ENCODE measurements at places on chromosomes 13 and 19. TPM values are rescaled to one million over a fixed set of nuclear protein-coding genes. Genes with fewer than 3 reads are reported as not detected.
A peak's percentile ranks its signal among the peaks of the same experiment; 100 is the strongest.

- H3K27ac ChIP-seq = peak overlapping the region; percentile 68
- H3K27me3 ChIP-seq = peaks cover 1% of the 10 kb centered on the region
- peaks cover 11% of the 10 kb centered on the region for H3K4me1 ChIP-seq
- peak; percentile 29 for DNase-seq
- peaks cover 1% of the 10 kb centered on the region for H3K36me3 ChIP-seq
Measured at GRCh38 chr13:40116008-40116407, 460.5 kb downstream of the COG6 start.

Gene CBY2
- not detected for total RNA-seq

GRCh38 chr19:41356984-41357739 lies 3.4 kb upstream of the TGFB1 start:
- peak overlapping the region; percentile 97 for H3K27ac ChIP-seq
- peaks cover 56% of the 10 kb centered on the region for H3K4me1 ChIP-seq
- peak; percentile 59 for DNase-seq
- peak overlapping the region; percentile 60 for H3K4me3 ChIP-seq

DNA sequence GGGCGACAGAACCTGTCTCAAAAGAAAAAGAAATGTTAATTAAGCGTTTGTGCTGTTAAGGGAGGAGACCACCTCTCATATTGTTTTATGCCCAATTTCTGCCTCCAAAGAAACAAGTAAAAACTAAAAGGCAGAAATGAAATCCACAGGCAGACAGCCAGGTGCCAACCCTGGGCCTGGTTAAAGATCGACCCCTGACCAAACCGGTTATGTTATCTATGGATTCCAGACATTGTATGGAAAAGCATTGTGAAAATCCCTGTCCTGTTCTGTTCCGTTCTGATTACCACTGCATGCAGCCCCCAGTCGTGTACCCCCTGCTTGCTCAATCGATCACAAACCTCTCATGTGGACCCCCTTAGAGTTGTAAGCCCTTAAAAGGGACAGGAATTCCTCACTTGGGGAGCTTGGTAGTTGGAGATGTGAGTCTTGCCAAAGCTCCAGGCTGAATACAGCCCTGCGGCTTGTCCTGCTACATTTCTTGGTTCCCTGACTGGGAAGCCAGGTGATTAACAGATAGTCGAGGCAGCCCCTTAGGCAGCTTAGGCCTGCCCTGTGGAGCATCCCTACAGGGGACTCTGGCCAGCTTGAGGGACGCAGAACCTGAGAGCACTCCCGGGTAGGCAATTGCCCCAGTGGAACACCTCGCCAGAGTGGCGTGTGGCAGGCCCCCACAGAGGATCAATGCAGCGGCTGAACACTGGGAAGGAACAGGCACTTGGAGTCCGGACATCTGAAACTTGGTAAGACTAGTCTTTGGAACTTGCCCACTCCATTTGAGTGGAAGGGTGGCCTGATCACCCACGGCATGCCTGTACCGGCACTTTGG lies 748 bp upstream of the ZNF552 start:
- H3K4me1 ChIP-seq = peaks cover 54% of the 10 kb centered on the region
- H3K27me3 ChIP-seq = no peaks in the 10 kb centered on the region
- no peak for DNase-seq
- H3K36me3 ChIP-seq = peaks cover 29% of the 10 kb centered on the region
- H3K27ac ChIP-seq = peak overlapping the region; percentile 94

Gene THSD8
- total RNA-seq = 27.0 TPM

DNA sequence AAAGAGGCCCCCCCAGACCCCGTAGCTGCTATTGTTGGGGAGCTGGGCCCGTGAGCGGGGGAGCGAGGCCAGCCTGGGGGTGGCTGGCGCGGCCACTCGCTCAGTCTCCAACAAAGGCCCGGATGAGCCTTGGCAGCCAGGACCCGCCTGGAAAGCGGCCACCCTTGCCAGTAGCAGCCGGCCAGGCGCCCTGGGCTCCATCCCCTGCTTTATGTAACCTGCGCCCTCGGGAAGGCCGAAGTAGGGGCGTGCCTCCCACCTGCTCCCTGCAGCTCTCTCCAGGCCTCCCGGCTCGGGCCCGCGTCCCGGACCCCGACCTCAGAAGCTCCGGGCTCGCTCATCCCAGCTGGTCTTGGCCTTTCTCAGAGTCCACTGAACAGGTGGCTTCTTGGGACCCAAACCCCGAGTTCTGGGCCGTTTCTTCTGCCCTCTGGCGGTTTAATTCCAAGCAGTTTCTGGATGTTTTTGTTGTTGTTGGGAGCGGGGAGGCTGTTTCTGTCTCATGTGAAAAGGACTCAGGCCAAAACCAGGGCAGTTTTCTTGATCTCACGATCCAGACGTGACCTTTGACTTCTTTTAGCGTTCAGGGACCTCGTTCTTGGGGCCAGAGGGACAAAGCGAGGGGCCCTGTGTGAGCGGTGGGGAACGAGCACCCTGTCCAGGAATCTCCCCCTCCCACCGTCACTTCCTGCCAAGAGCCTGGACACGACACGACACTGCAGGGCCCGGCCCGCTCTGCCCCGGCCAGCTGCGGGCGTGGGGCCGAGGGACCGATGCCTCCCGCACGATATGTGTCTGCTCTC lies 1.2 kb downstream of the CDC34 start:
- H3K27me3 ChIP-seq = no peaks in the 10 kb centered on the region
- H3K36me3 ChIP-seq = peaks cover 5% of the 10 kb centered on the region
- peak; percentile 55 for DNase-seq
- peak overlapping the region; percentile 85 for H3K4me3 ChIP-seq

Gene ZNF222
- total RNA-seq = 3.7 TPM

GRCh38 chr13:113258321-113259054 lies 38.6 kb upstream of the LAMP1 start:
- no peak for DNase-seq
- no peak overlapping the region for H3K27ac ChIP-seq
- H3K4me1 ChIP-seq = no peaks in the 10 kb centered on the region

- no peak overlapping the region for H3K27ac ChIP-seq
- no peak overlapping the region for H3K4me3 ChIP-seq
- H3K4me1 ChIP-seq = no peaks in the 10 kb centered on the region
- no peak for DNase-seq
- H3K36me3 ChIP-seq = no peaks in the 10 kb centered on the region
- H3K27me3 ChIP-seq = peaks cover 2% of the 10 kb centered on the region
Measured at GRCh38 chr13:98333486-98333885, 156.4 kb upstream of the RNF113B start.

GRCh38 chr13:77699059-77699680 lies 1.7 kb downstream of the SLAIN1 start:
- no peak for DNase-seq
- H3K4me3 ChIP-seq = peak overlapping the region; percentile 99
- peaks cover 11% of the 10 kb centered on the region for H3K27me3 ChIP-seq
- H3K4me1 ChIP-seq = peaks cover 40% of the 10 kb centered on the region

DNA sequence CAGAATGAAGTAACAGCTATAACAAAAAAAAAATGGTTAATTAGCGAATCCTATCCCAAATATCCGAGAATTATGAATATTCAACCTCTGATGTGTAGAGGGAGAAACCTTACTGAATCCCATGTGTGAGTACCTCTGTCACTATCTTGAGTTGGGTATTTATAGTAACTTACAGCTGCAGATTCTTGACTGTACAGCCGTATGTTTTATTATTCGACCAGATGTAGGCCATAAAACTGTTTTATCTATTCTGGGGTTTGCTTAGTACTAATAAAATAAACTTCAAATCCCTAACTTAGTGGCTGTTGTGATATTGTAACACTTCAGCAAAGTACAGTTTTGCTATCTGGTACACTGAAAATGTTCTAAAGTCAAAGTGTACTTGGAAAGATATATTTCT lies 120.0 kb downstream of the EFNB2 start:
- H3K36me3 ChIP-seq = no peaks in the 10 kb centered on the region
- no peak overlapping the region for H3K27ac ChIP-seq
- H3K4me3 ChIP-seq = no peak overlapping the region
- peaks cover 7% of the 10 kb centered on the region for H3K27me3 ChIP-seq

DNA sequence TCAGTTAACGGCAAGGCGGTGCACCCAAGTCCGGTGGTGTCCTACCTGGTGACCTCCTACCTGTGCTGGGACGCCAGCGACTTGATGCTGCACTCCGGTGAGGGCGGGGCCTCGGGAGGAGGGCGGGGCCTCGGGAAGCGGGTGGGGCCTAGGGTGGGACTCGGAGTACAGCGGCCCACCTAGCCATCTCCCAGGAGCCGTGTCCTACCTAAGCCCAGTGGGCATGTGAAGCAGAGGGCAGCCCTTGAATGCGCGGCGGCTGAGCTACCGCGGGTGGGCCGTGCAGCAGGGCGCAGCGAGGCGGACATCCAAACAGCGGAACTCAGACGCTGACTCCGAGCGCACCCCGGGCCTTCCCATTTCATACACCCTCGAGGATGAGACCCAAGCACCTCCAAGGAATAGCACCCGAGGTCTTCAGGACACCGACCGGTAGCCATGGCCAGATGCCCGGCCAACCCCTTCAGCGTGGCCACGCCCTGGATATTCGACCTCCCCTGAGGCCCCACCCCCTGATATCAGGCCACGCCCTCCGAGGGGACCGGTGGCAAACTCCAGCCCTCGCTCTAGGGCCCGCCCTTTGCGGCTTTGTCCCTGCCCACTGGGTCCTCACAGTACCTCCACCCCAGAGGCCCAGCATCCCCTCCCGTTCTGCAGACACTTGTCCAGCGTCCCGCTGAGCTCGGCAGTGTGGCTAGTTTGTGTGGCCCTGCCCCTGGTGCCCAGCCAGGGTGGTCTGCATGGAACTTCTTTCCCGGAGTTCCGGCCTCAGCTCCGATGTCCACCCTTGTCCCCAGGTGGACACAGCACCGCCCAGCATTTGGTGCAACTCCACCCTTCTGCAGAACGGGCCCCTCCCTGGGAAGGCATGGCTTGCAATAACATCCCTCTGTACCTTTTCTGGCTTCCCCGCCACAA lies 5.4 kb downstream of the KLK1 start:
- peak; percentile 56 for DNase-seq
- H3K27ac ChIP-seq = peak overlapping the region; percentile 56
- no peaks in the 10 kb centered on the region for H3K36me3 ChIP-seq
- H3K27me3 ChIP-seq = peaks cover 46% of the 10 kb centered on the region
- peak overlapping the region; percentile 65 for H3K4me3 ChIP-seq

- H3K4me1 ChIP-seq = peaks cover 12% of the 10 kb centered on the region
- peaks cover 6% of the 10 kb centered on the region for H3K36me3 ChIP-seq
- H3K4me3 ChIP-seq = no peak overlapping the region
- H3K27ac ChIP-seq = no peak overlapping the region
- DNase-seq = no peak
- H3K27me3 ChIP-seq = no peaks in the 10 kb centered on the region
Measured at GRCh38 chr13:112768795-112769481, 79.1 kb downstream of the ATP11A start.
